ENCODE measurements at places on chromosomes 2 and 18.

- peak; percentile 55 for DNase-seq
Observed at GRCh38 chr2:147451902-147452515, 392.8 kb upstream of the ACVR2A start.

GRCh38 chr18:5073026-5073944 is 123.8 kb downstream of the AKAIN1 start:
- peak; percentile 61 for DNase-seq

- no peak for DNase-seq
Observed at GRCh38 chr2:176167398-176167797, 10.3 kb downstream of the HOXD3 start.

- no peak for DNase-seq
Observed at GRCh38 chr2:203018181-203018580, 3.5 kb downstream of the NBEAL1 start.

- DNase-seq, result no peak
Observed at GRCh38 chr2:205435970-205436369, 246.3 kb upstream of the NRP2 start.

GRCh38 chr2:142320067-142320466 is 189.3 kb upstream of the LRP1B start:
- DNase-seq, result no peak
